ENCODE measurements at places on chromosomes 12 and 14.

GRCh38 chr12:92582475-92582874, 120.3 kb upstream of the PLEKHG7 start:
- DNase-seq = no peak

DNA sequence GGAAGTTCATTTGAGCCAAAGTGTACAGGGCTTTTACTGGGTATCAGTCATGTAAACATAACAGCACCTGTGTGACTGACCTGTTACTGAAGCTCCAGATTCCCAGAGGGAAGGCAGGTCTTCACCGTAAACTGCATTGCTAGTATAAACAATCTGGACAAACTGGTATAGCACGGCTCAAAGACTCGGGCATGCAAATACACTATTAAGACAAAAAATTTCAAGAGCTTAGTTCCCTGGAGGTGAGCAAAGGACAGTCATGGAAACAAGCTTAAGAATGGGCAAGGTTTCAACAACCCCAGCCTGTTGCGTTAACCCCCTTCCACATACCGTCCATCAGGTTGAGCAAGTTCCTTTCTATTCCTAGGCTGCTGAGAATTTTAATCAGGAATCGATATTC, 9.4 kb downstream of the PARP11 start:
- DNase-seq = no peak

- DNase-seq = no peak
These were observed 1415.2 kb downstream of the AACS start for GRCh38 chr12:126480451-126480850.

DNA sequence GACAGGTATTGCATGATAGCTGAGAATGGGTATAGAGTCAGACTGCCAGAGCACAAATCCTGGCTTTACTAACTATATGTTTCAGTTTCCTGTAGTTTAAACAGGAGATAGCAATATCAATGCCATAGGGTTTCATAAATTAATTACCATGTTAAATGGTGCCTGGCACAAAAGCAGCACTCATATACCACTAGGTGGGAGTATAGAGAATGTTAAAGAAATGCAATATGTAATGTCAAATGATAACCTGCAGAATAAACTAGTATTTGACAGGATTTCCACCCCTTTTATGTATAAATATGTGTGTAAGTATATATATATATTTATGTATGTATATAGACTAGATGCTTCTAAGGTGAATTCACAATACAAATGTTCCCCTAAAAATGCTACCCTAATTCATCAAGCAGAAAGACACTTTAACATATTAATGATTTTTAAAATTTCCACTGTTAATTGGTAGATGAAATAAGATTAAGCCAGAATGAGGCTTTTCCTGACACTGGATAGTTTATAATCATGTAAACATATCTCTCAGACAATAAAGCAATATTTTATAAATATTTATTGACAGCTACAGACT, 8.6 kb downstream of the WDR89 start:
- no peak for DNase-seq

DNA sequence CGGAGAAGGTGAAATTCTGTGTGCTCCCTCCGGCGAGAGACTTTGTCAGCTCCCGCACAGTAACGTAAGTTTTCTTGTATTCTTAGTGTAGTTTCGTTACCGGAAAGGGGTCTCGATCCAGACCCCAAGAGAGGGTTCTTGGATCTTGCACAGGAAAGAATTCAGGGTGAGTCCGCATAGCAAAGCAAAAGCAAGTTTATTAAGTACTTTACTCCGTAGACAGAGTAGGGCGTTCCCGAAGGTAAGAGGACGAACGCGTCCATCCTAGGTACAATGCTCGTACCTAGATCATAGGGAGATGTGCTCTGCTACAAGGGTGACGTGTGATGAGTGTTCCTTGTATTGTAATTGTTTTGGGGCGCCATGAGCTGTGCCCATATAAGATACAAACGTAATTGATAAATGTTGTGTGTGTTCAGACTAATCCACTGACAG, 293 bp downstream of the IFI27L1 start:
- no peak for DNase-seq

- no peak for DNase-seq
These were observed 52.6 kb upstream of the GPATCH2L start for GRCh38 chr14:76098916-76099675.

- DNase-seq = no peak
These were observed 926.2 kb downstream of the VRK1 start for GRCh38 chr14:97723351-97723750.

DNA sequence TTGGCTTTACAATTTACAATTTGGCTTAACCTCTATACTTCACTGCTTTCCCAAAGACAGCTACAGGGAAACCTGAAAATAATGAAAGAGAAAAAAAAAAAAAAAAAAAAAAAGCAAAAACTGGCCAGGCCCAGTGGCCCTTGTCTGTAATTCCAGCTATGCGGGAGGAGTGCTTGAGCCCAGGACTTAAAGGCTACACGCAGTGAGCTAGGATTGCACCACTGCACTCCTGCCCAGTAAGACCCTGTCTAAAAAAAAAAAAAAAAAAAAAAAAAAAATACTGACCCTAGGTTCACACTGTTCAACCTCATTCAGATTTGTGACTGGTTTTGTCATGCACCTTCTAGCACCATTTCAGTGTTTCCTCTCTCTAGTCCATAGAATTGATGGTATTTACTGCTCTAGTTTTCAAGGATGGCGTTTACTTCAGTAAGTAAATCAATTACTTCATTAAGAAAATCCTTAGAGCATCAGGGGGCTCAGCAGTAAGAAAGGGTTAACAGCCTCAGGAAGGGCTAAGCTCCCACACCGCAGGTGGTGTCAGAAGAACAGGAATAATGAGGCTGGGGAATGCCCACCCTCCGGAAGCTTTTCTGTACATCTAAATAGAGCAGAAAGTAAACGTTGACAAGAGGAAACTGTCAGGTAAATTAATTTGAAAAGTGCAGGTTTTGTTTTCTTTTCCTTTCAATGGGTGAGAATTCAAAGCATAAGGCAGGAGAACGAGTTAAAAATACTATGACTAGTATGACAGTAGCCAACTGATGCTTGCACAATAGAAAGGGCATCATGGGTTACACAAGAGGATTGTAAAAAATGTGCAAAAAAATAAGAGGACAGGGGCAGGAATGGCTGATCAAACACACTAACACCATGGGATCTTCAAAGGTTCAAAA, 115.0 kb upstream of the MDM1 start:
- no peak for DNase-seq

DNA sequence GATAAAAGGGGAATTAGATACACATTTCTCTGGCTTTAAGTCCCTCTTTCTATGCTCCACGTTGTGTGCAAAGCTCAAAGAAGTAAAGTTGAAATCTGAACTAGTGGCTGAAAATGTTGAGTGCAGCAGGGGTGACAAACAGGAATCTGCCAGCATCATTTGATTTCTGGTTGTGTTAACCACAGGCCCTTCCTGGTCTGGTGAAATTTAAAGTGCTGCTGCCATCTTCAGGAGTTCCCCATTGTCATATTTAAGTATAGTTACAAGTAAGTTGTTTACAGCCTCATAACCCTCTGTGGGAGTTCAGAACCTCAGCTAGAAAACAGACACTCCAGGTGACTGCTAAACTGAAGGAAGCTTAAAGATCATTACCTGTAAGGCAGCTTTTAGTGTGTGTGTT, 90.9 kb upstream of the CCDC196 start:
- no peak for DNase-seq

- DNase-seq = no peak
These were observed 261.7 kb downstream of the MSRB3 start for GRCh38 chr12:65540140-65540539.

DNA sequence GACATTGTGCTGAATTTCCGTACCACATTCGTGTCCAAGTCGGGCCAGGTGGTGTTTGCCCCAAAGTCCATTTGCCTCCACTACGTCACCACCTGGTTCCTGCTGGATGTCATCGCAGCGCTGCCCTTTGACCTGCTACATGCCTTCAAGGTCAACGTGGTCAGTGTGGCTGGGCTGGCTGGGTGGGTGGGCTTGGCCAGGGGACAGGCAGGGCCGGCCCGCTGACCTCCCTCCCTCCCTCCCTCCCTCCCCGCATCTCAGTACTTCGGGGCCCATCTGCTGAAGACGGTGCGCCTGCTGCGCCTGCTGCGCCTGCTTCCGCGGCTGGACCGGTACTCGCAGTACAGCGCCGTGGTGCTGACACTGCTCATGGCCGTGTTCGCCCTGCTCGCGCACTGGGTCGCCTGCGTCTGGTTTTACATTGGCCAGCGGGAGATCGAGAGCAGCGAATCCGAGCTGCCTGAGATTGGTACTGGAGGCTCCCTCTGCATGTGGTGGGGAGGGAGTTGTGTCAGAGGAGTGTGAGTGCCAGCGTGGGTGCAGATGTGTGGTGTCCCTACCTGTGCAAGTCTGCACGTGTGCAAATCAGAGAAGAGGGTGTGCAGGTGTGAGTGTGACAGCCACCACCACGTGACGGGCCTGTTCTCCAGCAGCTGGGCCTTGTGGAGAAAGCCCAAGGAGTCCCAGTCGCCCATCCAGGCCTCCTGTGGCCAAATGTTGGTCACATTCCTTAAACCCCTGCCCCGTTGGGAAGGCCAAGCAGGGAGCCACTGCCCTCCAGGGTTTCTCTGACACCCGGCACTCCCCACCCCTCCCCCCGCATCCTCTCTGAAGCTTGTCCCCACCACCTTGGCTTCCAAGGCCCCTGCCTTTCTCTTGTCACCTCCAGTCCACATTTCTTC, 5.3 kb downstream of the KCNH3 start:
- DNase-seq = no peak

GRCh38 chr12:65696227-65696626, 128.1 kb upstream of the HMGA2 start:
- DNase-seq = no peak

DNA sequence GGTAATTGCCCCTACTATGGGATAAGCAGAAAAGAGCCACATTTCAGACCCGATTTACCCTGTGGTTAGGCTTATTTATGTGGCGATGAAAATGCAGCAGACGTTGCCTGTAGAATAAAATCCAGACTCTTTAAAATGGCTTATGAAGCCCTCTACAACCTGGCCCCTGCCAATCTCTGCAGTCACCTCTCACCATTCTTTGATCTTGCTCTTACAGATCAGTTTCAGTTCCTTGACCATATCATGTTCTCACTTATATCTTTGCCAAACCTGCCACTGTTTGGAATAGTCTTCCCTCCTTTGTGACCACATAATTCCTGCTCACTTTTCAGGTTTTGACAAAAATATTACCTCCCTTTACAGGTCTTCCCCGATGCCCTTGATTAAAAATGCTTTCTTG, 264.3 kb upstream of the GARIN6 start:
- DNase-seq = no peak

GRCh38 chr12:39867631-39868327, 238.1 kb downstream of the SLC2A13 start:
- no peak for DNase-seq

Measured in omental fat pad (tissue), 4 donors.